ENCODE measurements at places on chromosomes 7 and 10.

DNA sequence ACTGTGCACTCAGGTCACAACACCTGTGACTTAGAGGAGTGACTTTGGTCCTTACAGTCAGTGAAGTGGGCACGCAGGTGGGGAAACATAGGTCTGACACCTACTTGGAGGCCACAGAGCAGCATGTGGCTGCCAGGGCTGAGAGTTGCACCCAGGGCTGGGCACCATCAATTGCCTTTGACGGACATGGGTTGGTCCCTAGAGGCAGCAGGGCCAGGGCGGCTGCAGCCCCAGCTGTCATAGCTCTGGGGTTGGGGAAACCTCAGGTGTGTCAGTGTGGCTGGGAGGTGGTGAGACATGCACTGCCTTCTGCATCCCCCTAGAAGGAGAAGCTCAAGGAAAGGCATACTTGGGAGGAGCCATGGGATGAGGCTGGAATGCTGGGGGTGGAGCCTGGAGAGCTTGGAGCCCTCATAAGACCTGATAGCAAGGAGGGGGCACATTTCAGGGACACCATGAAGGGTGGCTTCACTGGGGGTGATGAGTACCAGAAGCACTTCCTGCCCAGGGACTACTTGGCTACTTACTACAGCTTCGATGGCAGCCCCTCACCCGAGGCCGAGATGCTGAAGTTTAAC lies at the start of gene INMT:
TSS of gene INMT (plus strand) at position 440 of the 578 bp plus-strand sequence. CDS start at position 456, 16 bp downstream.
- DNase-seq, result no peak

DNA sequence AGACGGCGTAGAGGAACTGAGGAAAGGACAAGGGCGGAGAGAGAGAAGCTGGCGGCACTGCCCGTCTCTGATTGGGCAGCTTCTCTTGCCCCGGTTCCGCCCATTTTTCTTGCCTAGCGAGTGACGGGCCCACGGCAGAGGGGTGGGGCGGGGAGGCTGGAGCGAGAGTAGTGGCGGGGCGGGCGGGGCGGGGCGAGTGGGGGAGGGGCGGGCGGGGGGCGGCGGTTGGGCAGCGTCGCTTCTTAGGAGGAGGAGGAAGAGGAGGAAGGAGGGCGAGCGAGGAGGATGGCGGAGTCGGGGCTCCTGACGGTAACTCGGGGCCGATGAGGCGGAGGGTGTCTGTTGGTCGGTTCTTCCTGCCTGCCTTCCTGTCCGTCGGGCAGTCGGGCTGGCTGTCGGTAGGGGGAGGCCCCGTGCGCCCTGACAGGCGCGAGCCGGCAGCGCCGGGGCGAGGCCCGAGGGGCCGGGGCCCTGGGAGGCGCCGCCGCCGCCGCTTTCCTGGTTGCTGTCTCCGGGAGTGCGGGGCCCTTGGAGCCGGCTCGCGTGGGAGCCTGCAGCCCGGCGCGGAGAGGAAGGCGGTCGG lies at the start of gene SHOC2:
TSS of gene SHOC2 (plus strand) at position 256 of the 583 bp plus-strand sequence. CDS start 44,755 bp downstream, outside the sequence.
- DNase-seq, result no peak

DNA sequence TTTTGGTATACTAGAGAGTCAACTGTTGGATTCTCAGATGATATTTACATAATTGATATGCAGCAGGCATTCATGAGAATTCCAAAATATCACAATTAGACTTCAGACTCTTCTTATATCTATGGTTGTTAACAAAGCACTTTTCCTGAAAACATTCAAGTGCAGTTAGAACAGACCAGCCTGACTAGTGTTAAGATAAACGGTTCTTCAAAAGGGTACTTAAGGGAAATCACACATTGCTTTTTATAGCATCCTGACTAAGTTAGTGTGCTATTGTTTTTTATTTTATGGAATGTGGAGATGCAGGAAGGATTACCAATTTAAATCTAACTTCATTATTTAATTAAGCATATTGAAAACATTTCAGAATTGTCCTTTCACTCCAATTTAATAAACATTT lies 405.1 kb downstream of the PLXDC2 start:
- no peak for DNase-seq

DNA sequence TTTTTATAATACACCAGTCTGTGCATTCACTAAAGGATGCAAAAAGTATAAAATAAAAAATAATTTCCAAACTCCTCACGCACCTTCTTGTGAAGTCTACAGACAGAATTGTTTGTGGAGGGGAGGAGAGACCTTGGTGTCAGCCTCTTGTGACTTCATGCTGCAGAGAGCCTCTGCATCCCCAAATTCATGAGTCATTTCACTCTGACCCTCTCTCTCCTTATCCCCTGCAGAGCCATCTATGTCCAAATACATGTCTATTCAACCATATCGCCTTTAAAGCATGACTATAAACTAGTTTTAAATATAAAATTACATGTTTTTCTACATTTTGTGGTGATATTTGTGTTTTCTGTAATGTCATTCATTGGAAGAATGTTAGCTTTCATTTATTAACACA lies 6.0 kb downstream of the CREB5 start:
- DNase-seq, result no peak

GRCh38 chr7:24916463-24917040 lies 63.4 kb downstream of the OSBPL3 start:
- DNase-seq, result no peak

DNA sequence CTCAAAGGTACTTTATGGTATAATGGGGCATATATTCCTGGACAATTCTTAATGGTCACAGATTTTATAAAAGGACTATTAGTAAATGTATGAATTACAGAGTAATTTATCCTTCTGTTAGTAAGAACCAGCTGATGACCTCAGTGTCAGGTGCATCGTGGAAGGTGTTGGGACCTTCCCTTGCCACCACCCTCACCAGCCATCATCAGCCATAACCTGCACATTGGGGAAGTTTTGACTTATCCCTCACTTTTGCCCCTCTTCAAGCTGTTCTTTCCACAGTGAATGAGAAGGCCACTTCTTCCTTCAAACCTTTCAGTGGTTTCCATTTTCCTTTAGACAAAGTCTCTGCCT lies 52.2 kb downstream of the FIGNL1 start:
- DNase-seq, result no peak

- no peak for DNase-seq
These were observed 208.7 kb downstream of the DOCK4 start for GRCh38 chr7:111997546-111997945.

DNA sequence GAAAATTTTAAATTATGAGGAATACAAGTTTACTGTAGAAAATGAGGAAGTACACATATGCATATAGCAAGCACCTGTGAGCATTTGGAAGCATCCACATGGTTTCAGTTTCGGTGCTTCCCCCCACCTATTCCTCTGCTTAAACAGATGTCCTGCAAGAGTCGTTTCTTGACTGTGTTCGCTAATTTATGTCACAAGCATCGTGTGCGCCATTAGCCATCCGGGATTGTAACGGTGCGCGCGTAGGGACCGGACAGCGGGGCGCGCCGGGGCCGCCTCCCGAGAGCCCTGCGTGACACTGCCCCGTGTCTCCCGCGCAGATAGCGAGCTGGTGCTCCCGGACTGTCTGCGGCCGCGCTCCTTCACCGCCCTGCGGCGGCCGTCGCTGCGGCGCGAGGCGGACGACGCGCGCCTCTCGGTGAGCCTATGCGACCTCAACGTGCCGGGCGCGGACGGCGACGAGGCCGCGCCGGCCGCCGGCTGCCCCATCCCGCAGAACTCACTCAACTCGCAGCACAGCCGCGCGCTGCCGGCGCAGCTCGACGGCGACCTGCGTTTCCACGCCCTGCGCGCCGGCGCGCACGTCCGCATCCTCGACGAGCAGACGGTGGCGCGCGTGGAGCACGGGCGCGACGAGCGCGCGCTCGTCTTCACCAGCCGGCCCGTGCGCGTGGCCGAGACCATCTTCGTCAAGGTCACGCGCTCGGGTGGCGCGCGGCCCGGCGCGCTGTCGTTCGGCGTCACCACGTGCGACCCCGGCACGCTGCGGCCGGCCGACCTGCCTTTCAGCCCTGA lies 90.9 kb downstream of the NEURL1 start:
- no peak for DNase-seq

- no peak for DNase-seq
These were observed 10.1 kb downstream of the HNRNPA2B1 start for GRCh38 chr7:26190417-26190869.

GRCh38 chr10:13701157-13701919 lies 114.6 kb downstream of the PRPF18 start:
- DNase-seq, result no peak

GRCh38 chr7:151755131-151755801 lies 121.6 kb downstream of the PRKAG2 start:
- no peak for DNase-seq

DNA sequence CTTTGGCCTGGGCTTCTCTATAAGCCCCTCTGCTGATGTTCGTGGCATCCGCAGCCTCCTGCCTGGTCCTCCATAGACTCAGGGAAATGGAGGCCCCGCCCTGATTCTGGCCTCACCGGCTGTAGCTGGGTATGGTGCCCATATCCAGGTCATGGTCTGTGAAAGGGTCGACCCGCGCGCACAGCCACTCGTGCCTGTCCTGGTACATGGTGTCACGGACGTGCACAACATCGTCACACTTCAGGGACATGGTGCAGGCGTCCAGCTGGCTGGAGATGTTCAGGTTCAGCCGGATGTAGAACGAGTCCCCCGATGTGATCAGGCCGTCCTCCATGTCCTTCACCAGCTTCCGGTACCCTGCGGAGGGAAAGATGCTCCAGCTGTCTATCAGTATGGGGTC lies 75.1 kb upstream of the GNA12 start:
- no peak for DNase-seq

- DNase-seq, result no peak
These were observed 37.2 kb upstream of the ABCB5 start for GRCh38 chr7:20578257-20578771.

DNA sequence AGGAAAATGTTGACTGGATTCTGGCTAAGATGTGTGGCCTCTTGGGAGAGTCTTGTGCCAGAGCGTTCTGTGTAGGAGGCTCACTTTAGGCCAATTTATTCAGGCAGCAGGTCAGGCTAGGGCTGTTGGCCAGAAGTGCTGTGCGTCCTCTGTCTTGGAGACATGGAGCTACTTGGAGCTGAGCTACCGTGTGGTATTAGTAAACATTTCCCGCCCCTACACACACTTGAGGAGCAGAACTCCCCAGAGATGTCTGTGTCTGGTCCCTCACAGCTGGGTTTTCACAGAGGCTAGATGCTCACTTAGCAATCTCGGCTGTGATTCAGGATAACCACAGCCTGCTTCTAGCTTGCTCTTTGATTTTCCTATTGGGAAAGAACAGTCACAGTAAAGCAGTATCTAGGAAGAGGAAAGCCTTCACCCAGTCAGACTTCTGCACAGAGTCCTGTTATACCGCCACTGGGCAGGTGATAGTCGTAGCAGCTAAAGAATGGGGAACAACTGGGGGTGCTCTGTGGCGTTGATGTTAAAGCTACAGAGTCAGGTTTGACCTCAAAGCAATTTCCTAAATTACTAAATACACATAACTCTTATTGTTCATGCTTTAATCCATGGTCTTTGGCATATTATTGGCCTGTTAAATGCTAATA lies 86.7 kb downstream of the MDFIC start:
- no peak for DNase-seq

DNA sequence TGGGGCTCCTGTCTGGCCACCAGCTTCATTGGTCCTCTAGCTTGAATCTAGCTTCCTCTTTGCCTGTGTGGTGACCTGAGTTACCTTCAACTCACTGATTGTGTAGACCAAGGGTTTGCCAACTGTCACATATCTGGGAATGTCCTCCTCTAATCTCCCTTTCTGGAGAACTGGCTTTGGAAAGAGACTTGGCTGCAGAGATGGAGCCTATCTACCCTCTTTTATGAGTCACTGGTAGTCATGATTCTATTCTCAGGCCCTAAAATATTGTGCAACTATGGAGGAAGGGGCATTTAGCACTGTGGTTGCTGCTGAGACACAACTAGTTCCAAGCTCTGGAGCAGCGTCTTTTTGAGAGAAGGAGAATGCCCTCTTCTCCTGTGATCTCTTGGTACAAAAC lies 691.3 kb downstream of the KCNMA1 start:
- no peak for DNase-seq

- DNase-seq, result no peak
These were observed 32.0 kb downstream of the TMEM248 start for GRCh38 chr7:66953044-66953427.

DNA sequence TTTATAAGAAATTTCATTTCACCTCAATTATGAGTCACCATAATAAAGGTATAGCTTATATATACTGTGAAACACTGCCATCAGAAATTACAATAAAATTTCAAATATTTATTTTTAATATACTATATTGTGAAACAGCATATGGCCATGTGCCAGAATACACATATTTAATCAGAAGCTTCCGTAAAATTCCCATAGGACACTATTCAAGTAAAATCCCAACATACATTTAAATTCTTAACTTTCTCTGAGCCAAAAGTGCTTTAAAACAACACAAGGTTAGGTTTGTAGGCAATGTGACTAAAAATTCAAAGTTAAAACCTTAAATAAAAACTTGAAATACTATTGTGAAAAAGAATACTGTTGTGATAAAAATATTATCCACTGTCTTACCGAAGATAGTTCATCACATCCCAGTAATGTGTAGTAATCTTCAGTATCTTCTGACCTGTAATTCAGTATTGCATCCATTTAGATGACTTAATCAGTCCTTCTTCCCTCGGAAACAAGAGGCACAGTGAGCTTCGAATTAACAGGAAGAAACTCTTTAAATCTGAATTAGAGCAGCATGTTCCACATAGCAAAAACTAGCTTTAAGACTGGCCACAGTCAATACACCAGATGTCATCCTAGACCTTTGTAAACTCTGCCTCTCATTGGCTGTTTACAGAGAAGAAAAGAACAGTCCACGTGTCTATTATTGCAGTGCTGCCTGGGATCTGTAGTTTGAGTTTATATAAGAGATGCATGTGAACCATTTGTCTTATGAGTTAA lies at the start of gene DNAJC12:
TSS of gene DNAJC12 (minus strand) at position 648 of the 774 bp plus-strand sequence. CDS start at position 471, 177 bp downstream.
- DNase-seq, result peak; percentile 40

DNA sequence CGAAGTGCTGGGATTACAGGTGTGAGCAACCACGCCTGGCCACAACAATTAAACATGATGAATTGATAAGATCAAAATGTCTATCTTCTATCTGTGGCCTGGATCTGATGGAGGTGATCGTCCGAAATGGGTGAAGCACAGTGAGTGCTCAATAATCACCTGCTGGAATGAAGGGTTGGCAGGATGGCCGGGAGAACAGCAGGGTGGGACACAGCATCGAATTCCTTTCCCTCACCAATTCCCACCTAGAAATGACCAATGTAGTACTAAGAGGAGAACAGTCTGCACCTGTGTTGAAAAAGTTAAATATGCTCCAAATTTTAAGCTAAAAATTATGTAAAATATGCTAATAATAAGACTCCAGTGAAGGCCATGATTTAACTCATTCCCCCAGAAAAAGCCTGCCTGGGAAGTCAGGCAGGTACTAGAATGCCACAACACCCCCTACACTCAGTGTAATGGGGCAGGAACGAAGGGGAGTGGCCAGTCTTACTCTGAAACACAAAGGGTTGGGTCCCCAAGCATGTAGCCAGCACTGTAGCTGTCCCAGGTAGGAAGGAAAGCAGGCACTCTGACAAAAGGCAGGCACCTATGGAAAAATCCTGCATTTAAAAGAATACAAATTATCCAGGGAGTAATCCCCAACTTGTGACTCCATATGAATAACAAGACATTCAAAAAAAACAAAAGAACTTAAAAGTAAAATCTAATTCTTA lies 110.3 kb downstream of the VPS41 start:
- no peak for DNase-seq

GRCh38 chr7:143237366-143237765 lies 15.5 kb downstream of the TAS2R40 start:
- no peak for DNase-seq

Data from Caki2 (cell line).